ENCODE measurements at places on chromosomes 7 and 10. TPM values are rescaled to one million over a fixed set of nuclear protein-coding genes. Genes with fewer than 3 reads are reported as not detected.

DNA sequence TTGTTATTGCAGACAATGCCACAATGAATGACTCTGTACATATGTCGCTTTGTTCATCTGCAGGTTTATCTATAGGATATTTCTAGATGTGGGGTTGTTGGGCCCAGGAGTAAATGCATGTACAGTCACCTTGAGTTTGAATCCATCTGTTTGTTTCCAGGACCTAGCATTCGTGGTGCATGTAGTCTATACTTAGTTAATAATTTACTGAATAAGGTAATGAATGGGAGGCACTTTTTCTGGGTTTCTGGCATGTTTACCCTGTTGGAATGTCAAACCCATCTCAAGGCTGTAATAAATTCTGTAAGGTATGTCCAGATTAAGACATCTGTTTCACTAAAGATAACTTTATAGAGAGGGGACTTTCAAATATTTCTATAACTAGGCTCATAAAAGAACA, 23.5 kb downstream of the HECTD2 start:
- H3K27ac ChIP-seq, result no peak overlapping the region
- no peak for DNase-seq
- no peak overlapping the region for H3K4me3 ChIP-seq
- no peaks in the 10 kb centered on the region for H3K27me3 ChIP-seq
- H3K4me1 ChIP-seq, result no peaks in the 10 kb centered on the region
- H3K36me3 ChIP-seq, result no peaks in the 10 kb centered on the region

Gene LIPK
- total RNA-seq, result not detected

Gene CDK13
- 37.7 TPM for total RNA-seq

DNA sequence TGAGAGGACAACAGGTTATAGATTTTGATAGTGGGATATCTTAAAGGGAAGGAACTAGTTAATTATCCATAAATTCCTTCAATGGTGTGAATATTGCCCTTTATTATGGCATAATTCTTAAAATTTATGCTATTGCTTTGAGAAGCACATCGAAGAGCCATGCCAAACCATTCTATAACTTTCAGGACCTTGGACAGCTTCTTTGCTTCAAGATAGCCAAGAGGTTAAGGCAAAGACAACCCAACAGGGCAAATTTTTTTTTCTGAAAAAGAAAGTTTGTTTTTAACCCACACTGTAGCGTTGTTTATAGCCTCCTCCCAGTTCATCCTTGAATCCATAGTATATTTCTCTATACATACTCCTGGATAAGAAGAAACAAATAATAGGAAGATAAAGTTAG, 103.2 kb downstream of the NRG3 start:
- H3K27ac ChIP-seq, result no peak overlapping the region
- no peak for DNase-seq
- H3K36me3 ChIP-seq, result no peaks in the 10 kb centered on the region
- no peaks in the 10 kb centered on the region for H3K27me3 ChIP-seq

DNA sequence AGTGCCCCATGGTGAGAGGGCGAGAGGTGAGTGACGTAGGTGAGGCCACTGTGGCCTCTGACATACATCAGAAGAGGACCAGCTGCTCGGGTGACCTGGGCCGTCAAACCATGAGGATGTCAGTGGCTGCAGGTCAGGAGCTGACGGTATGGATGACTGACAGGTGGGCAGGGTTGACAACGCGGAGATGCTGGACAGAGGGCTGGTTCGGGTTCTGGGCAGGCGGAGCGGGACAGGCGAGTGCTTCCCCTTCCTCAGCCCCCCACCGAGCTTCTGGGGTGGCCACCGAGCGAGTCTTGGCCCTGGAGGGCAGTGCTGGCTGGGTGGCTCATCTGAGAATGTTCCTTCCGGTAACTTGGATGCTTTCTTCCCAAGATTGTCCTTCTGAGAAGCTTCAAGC, 91.8 kb downstream of the ACTR3B start:
- H3K27ac ChIP-seq, result no peak overlapping the region
- H3K4me3 ChIP-seq, result no peak overlapping the region
- H3K36me3 ChIP-seq, result peaks cover 3% of the 10 kb centered on the region
- H3K4me1 ChIP-seq, result no peaks in the 10 kb centered on the region
- H3K27me3 ChIP-seq, result no peaks in the 10 kb centered on the region

- H3K4me3 ChIP-seq, result no peak overlapping the region
- H3K27me3 ChIP-seq, result peaks cover 13% of the 10 kb centered on the region
- DNase-seq, result no peak
Observed at GRCh38 chr7:43110791-43111535, 1.5 kb upstream of the HECW1 start.

Gene CREM
- total RNA-seq, result 39.9 TPM

Gene DOCK1
- total RNA-seq, result 16.8 TPM

GRCh38 chr10:12198156-12198555, 2.2 kb downstream of the CDC123 start:
- H3K27ac ChIP-seq, result no peak overlapping the region
- H3K4me1 ChIP-seq, result no peaks in the 10 kb centered on the region
- H3K4me3 ChIP-seq, result no peak overlapping the region
- DNase-seq, result no peak
- peaks cover 25% of the 10 kb centered on the region for H3K36me3 ChIP-seq

Gene HDAC9
- total RNA-seq, result 16.6 TPM

GRCh38 chr7:17364671-17365070, 66.2 kb downstream of the AHR start:
- no peak for DNase-seq
- H3K4me3 ChIP-seq, result no peak overlapping the region
- H3K27me3 ChIP-seq, result no peaks in the 10 kb centered on the region

Gene TCTN3
- total RNA-seq, result 15.6 TPM

DNA sequence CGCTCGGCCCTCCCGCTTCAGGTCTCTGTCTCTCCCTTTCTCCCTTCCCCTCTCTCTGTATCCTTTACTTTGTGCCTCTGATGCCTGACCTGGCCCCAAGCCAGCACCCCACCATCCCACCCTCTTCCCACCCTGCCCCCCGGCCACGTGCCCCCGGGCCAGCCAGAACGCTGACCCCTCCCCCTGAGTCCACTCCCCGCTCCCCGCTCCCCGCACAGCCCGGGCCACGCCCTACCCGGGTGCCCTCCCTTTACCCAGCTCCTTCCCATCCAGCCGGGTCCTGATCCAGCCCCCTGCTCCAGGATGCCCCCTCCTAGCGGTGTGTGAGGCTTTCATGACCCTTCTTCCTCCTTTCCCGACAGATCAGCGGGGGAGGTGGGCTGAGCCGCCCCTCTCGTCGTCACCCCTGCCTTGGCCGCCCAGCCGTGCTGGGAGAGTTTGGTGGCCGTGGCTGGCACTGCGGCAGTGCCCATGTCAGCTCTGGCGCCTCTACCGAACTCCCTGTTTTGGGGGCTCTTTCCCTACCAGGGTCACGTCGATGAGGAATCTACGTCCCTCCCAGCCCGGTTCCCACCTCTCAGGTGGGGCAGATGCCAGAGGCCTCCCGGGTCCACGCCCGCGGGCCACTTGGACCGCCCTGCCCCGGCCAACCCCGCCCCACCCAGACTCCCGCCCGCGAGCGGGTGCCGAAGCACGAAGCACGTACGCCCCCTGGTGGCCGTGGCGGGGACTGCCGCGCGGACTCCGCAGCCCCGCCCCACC, 127.4 kb downstream of the UBE2H start:
- H3K36me3 ChIP-seq, result no peaks in the 10 kb centered on the region
- peak overlapping the region; percentile 52 for H3K27ac ChIP-seq
- H3K4me3 ChIP-seq, result peak overlapping the region; percentile 52
- no peaks in the 10 kb centered on the region for H3K4me1 ChIP-seq
- DNase-seq, result peak; percentile 69

Gene NYAP1
- total RNA-seq, result 0.37 TPM

- no peaks in the 10 kb centered on the region for H3K27me3 ChIP-seq
- no peaks in the 10 kb centered on the region for H3K36me3 ChIP-seq
- no peak overlapping the region for H3K27ac ChIP-seq
- peaks cover 33% of the 10 kb centered on the region for H3K4me1 ChIP-seq
- no peak for DNase-seq
- no peak overlapping the region for H3K4me3 ChIP-seq
Observed at GRCh38 chr7:131061158-131061557, 266.5 kb upstream of the MKLN1 start.

Measured in right atrium auricular region (tissue), 2 donors.